ENCODE measurements at places on chromosomes 2 and 18.

- DNase-seq, result peak; percentile 83
Observed at GRCh38 chr2:146579147-146579930, 1265.5 kb upstream of the ACVR2A start.

DNA sequence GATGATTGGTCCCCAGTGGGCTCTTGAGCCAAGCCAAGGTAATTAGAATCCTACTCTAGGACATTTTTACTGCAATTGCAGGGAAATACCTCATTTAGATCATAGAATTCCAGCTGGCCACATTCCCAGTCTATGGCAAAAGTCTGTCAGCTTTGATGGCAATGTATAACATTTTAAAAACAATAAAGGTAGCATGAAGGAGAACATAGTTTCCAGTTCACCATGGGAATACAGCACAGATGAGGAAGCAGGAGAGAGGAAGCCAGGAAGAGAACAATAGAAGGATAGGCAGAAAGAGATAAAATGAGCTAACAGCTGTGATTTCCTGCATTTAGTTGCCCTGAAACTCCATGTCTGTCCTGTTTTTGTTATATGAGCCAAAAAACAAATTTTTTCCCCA, 897.3 kb upstream of the DDX18 start:
- DNase-seq, result no peak

GRCh38 chr18:79625195-79625923, 54.2 kb upstream of the CTDP1 start:
- no peak for DNase-seq

GRCh38 chr2:60472041-60472440, 81.4 kb downstream of the BCL11A start:
- DNase-seq, result no peak

DNA sequence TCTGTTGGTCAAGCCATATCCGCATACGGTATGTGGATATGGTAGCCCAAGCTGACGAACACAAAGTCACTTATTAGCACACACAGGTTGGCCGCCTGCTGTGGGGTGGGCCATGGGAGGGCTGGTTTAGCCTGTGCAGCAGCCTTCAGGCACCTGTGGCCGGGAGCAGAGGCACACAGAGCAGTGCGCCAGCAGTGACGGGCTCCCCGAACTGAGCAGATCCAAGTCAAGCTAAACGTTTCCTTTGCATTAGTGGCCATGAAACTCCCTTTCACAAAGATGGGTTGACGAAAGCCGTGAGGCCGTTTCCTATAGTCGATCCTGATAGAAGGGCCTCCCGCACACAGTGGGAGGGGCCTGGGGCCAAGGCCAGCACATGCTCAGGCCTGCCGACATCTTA, 72.1 kb downstream of the TSHZ1 start:
- DNase-seq, result no peak

GRCh38 chr2:172282944-172283343, 144.4 kb upstream of the ITGA6 start:
- DNase-seq, result peak; percentile 94
